ENCODE measurements at places on chromosomes 6 and 20. TPM values are rescaled to one million over a fixed set of nuclear protein-coding genes. Genes with fewer than 3 reads are reported as not detected.
A peak's percentile ranks its signal among the peaks of the same experiment; 100 is the strongest.

CCHCR1 gene
- 28.7 TPM for total RNA-seq

ATAT1 gene
- total RNA-seq, result 131 TPM

PRDM13 gene
- 13.9 TPM for total RNA-seq

GRCh38 chr20:31496761-31497295 lies 17.4 kb upstream of the HM13 start:
- DNase-seq, result peak; percentile 53

GRCh38 chr20:6053064-6053775 lies 640 bp downstream of the LRRN4 start:
- no peak for DNase-seq

GRCh38 chr6:25392372-25392771 lies 113.2 kb downstream of the CARMIL1 start:
- DNase-seq, result no peak

Data from glutamatergic neuron (in vitro differentiated cells).